Activated T-cell treated with anti-CD3 and anti-CD28 coated beads, Interleukin-2, amount 50 U/mL, for 1 hour (primary cell): ENCODE measurements at places on chromosomes 5 and 9.

DNA sequence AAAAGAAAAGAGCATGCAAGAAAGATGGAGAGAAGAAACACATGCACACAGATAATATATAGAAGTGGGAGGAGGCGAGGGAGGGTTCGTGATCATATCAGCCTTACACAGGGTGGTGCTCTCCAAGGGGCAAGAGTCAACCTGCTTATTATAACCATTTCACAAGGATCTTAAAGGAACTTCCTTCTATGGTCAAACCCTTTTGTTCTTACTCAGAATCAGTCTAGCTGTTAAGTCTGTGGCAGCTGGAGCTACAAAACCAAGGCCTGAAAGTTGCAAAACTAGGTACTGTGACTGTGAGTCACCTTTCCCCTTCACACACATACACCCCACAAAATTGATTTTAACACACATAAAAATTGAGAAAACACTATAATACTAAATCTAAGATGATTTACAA, 18.5 kb upstream of the ERMP1 start:
- no peak for DNase-seq

DNA sequence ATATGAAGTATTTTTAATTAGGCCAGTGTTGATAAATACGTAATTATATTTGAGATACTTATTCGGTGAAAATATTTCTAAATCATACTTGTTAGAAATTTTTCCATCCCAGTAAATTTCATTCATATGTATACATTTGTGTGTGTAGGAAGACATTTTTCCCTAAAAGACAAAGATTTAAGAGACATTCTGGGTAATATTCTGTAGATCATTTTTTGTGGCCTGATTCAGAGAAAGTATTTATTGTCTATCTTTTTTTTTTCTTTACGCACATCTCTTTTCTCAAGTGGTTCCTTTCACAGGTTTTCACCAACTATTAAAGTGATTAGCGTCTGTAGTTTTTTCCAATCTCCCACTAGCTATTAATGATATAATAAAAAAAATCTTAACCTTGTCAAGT, 224.1 kb downstream of the MEF2C start:
- DNase-seq: no peak

DNA sequence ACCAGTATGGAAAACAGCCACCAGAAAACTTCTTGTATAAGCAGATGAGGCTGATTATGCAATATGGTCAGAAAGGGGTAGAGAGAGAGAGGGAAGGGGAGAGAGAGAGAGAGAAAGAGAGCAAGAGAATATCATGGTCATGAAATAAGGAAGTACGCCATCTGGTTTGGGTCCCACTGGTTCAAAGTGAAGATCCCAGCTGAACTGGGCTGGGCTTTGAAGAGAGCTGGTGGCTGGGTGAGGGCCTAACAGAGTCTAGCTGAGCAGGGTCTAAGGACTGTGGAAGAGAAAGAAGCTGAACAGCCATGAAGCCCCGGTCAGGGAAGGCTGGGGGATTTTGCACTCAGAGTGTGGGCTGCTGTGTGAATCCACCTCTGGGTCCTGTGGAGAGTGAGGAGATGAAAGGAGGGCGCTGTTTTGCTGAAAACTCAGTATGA, 14.6 kb downstream of the TRIM14 start:
- DNase-seq: no peak

GRCh38 chr5:40404613-40405012, 275.1 kb upstream of the PTGER4 start:
- no peak for DNase-seq

DNA sequence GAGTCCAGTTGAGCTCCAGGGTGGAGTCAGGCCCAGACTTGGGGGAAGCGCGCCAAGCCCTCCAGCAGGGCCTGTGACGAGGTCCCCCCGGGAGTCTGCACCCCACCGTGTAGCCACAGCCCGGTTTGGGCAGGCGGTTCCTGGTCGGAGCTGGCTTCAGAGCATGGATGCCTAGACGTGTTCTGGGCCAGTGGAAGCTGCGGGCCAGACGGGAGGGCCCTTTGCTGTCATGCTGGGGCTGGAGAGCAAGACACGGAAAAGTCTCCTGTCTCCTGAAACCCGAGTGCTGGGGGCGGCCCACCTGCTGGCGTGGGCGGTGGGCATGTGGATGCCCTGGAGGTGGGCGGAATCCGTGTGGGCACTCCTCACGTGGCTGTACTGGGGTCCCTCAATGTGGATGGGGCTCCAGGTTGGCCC, 1.9 kb downstream of the GPSM1 start:
- DNase-seq: no peak

DNA sequence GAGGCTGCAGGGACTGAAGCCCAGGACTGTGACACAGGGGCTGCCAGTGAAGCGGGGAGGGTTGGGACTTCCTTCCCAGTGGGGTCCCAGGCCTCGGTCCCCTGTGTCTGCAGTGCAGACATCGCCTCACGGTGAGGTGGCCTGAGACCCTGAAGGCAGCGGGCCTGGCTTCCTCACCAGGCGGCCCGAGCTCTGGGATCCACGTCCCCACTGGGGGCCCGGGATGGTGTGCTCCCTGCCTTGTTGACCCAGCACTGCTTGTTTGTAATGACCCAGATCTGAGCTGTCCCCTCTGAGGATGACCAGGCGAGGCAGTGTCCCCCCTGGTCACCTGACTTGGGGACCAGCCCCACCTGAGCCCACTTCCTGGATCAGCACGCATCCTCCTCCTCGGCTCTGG, 53.1 kb downstream of the COL5A1 start:
- DNase-seq: no peak

DNA sequence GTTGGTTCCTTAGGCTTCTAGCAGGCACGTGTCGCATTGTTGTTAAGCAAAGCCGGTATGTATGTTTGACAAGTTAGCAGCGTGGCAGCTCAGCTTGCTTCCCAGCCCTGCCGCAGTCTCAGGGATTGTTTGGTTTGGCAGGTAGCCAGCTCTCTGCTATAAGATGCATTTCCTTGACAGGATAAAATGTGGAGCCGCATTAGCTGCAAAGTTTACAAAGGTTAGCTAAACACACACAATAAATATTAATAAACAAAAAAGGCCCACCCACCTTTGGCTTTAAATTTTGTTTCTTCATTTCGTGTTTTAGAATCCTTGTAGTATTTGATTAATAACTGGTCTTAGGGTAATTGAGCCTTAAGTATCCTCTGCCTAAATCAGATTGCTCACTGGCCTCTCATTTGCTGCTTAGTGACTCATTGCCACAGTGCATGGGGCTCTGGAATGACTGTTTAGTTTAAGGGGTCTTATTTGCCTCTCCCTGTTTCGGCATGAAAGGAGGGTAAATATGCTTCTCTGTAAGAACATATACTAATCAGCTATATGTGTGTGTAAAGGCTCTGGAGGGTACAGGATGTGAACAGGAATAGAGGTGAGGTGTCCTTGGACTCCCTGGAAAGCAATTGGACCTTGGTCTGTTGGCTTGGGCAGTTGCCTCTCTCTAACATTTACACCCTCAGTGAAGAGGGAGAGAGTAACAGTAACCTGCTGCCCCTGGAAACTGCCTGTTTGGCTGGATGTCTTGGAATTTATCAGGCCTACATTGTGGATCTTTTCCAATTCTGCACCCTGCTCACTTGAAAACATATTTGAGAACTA, 122.0 kb downstream of the GDNF start:
- no peak for DNase-seq

- DNase-seq: peak; percentile 84
Observed at GRCh38 chr9:132877824-132878694, at the start of gene AK8. Gene AK8, minus strand, starts transcription at chr9:132878284. Its CDS starts 29 bp downstream, at chr9:132878255.

DNA sequence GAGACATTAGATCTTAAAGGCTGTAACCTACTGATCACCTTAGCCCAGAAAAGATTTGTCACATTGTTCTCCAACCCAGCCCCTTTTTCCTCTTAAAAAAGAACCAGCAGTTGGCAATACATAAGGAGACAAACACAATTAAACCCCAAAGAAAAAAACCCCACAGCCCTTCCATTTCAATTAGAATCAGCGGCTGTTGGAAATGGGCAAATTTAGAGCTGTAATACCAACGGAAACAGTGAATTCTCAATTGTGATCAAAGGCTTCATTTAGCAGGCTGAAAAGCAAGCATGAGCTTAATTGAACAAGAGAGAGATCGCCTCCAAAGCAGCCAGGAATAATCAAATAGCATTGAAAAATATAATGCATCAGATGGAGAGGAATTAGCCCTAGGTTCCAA, 153.6 kb downstream of the FAM114A2 start:
- no peak for DNase-seq

GRCh38 chr5:127400946-127401670, 110.5 kb downstream of the MEGF10 start:
- no peak for DNase-seq

GRCh38 chr5:22593592-22593991, 259.6 kb downstream of the CDH12 start:
- DNase-seq: no peak

DNA sequence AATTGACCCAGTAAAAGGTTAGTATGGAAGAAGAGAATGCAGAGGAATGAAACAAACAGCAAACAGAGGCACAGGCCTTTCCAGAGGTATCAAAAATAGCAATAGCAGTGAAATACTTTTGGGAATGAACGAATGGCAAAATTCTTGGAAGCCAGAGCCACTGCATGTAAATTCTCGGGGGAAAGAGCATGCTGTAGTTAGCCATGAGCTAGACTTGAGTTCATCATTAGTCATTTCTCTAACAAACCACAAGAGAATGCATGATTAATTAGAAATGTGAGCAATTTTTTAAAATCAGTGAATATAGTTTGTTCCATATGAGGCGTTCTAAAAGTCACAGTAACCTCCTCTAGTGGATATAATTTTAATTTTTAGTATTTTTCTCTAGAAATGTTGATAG, 170.3 kb upstream of the PRR16 start:
- no peak for DNase-seq

GRCh38 chr5:170896779-170897178, 35.0 kb downstream of the RANBP17 start:
- no peak for DNase-seq

GRCh38 chr9:134325813-134326723, at the start of gene RXRA:
Gene RXRA, plus strand, starts transcription at chr9:134326455. Its CDS starts 177 bp downstream, at chr9:134326632.
- peak; percentile 76 for DNase-seq

DNA sequence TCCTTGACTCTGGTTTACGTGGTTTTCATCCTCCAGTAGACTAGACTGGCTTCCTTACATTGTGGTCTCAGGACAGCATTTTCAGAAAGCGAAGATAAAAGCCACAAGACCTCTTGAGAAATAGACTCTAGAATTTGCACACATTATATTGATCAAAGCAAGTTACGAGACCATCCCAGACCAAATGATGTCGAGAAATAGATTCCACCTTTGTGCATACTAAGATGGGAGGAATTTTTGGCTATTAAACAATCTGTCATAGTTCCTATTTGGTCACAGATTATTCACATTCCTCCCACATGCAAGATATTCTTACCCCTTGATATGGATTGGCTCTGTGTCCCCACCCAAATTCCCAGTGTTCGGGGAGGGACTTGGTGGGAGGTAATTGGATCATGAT, 65.6 kb downstream of the TEX10 start:
- DNase-seq: no peak

GRCh38 chr5:4022056-4022670, 426.5 kb downstream of the IRX1 start:
- no peak for DNase-seq

DNA sequence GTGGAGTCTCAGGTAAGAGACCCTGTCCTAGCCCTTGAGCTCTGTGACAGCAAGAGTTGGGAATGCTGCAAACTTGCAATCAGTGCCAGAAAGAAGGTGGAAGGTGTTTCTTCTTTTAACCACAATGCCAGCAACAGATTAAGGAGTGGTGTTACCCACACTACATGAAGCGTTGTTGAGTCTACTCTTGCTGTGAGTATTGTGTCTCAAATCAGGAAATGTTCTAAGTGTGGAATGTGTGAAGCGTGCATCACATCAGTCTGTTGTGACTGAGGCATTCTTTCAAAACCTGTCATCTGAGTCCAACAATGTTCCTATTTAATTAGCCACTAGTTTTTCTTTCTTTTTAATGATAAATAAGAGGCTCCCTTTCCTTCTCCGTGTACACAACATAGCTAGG, 2.9 kb upstream of the LURAP1L start:
- DNase-seq: no peak

DNA sequence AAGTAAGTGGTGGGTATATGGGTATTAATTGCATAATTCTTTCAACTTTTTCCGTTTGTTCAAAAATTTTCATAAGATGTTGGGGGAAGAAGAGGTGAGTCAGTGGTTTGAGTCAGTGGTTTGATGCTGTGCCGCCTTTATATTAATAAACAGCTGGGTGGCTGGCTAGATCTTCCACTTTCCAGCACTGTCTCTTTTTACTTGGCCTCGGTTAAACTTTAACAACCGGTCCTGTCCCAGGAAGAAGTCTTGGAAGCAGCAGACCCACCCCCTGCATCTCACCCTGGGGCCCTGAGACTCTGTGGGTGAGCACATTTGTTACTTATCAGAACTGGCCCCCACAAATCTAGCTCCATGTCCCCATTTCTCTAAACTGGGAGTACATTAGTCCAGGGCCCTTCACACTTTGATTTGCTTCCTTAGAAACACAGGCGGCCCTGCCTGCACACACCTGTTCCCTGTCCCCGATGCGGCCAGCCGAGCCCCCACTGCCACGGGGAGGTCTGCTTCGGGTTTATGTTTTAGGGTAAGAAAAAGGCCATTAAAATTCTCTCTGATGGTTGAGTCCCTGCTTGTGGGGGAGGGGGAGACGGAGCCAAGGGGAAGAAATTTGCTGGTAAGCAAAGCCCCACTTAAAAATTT, 90.7 kb downstream of the PTCH1 start:
- DNase-seq: no peak

DNA sequence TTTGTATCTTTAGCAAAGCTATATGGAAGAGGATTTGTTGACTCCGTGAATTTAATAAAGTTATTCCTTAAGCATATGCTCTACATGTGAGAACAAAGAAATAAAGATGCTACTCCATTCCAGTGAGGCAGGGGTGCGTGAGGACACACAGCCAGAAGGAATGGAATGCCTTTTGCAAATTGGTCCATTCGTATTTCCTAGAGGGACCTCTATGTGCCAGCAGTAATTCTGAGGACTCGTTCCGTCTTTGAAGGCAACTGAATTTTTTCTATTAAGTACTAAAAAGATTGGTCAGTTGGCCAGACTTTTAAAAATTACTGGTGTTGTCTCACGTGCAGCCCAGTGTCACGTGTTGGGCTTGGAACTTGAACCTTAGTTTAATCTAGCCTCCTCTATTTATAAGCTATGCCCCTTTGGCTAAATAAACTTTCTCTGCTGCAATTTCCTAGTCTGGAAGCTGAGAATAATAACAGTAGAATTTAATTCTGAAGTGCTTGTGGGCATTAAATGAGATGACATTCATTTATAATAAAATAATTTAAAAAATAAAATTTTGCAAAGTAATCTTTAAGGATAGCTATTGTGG, 13.9 kb downstream of the RAI14 start:
- DNase-seq: no peak

DNA sequence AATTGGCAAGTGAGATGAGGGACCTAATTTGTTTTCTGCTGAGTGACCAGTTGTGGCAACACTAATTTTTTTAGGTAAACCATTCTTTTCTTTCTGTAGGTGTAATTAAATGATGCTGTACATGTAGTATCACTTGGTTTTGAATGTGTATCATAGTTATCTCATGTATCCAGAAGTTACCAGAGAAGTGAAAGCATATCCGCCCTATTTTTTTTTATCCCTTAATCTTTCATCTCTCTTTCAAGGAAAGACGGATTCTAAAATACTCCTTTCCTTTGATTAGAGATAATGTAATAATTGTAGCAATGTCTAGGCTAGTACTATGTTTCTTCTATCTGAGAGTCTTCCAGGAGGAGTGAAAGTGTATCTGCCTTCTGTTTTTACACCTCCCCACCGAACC, 7.1 kb downstream of the KDM3B start:
- DNase-seq: no peak
